ENCODE measurements at places on chromosomes 5 and 9. TPM values are rescaled to one million over a fixed set of nuclear protein-coding genes. Genes with fewer than 3 reads are reported as not detected.

The SVEP1 gene
- 0.07 TPM for total RNA-seq

The PCDHGA9 gene
- 2.8 TPM for total RNA-seq

The CATSPER3 gene
- total RNA-seq = not detected

The TOR2A gene
- total RNA-seq = 12.7 TPM

The EQTN gene
- not detected for total RNA-seq

The GMCL2 gene
- total RNA-seq = not detected

The BNC2 gene
- 9.9 TPM for total RNA-seq

The ACTBL2 gene
- total RNA-seq = not detected

The REEP2 gene
- total RNA-seq = 37.7 TPM

The AP3S1 gene
- total RNA-seq = 552 TPM

The ZDHHC11 gene
- 1.0 TPM for total RNA-seq

The GTF2H2 gene
- 60.1 TPM for total RNA-seq
